Right renal cortex interstitium (tissue), 3 donors: ENCODE measurements at places on chromosomes 7 and 10.

DNA sequence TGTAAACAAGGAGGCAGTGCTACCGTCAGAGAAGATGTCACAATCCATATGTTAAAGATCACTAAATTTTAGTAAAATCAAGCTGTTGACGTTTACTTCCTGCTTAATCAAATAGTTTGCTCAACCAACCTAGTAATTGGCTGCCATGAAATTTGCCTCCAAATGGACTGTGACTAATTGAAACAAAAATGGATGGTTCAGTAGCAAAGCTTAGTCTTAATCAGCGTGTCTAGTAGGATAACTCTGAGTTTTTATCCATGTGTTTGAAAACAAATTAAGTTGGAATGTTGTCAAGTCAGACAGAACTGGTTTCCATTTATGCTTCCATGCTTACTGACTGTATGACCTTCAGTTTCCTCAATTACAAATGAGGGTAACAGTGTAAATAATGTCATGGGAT, 1456.7 kb upstream of the CELF2 start:
- DNase-seq, result no peak

DNA sequence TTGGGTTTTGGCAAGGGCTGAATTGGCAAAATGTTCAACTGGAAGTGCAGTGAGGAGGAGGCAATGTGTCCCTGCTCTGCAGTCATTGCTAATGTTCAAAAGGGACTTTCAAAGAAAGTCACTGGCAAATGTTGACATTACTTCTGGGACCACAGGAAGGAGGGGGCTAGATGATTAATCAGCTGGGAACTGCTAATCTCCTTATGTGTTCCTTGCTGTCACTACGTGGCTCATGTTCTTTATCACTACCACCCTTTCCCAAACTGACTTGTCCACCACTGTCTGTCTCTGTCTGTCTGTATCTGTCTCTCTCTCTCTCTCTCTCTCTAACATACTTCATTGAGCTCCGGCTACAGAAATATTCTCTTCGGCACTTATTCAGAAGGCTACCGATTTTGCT, 86.9 kb upstream of the MTPN start:
- DNase-seq, result no peak

DNA sequence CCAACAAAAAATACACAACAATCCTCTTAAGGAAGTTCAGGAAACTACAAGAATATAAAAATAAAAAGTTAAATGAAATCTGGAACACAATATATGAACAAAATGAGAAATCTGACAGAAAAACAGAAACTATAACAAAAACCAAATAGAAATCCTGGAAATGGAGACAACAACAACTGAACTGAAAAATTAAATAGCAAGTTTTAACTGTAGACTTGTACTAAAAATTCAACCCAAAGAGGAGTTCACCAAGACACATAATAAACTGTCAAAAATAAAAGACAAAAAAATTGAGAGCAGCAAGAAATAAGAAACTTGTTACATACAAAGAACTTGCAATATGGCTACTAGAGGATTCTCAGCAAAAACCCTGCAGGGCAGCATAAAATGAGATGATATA, 45.1 kb downstream of the HBP1 start:
- DNase-seq, result no peak

- DNase-seq, result no peak
Measured at GRCh38 chr10:74486659-74487058, 335.6 kb downstream of the ADK start.

DNA sequence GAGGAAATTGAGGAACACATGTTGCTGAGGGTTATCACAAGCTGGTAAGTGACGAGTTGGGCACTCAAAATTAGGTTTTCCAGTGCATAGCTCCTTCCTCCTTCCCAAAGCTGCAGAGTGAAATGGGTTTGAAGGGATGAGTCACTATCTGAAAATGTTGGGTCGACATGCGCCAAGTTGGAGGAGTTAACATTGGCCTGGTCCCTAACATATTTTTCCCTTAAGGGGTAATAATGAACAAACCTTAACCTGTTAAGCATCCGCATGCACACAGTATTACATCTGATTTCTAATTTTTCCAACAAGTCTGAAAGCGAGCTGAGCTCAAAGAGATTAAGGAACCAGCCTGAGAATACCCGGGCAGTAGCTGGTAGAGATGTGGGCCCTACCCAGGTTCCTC, 20.7 kb upstream of the TECTB start:
- DNase-seq, result no peak

GRCh38 chr7:17392846-17393245, 94.4 kb downstream of the AHR start:
- DNase-seq, result no peak

- no peak for DNase-seq
Measured at GRCh38 chr7:17946591-17946990, 6.3 kb upstream of the SNX13 start.
